H1 (cell line): ENCODE measurements at places on chromosomes 12 and 14.

DNA sequence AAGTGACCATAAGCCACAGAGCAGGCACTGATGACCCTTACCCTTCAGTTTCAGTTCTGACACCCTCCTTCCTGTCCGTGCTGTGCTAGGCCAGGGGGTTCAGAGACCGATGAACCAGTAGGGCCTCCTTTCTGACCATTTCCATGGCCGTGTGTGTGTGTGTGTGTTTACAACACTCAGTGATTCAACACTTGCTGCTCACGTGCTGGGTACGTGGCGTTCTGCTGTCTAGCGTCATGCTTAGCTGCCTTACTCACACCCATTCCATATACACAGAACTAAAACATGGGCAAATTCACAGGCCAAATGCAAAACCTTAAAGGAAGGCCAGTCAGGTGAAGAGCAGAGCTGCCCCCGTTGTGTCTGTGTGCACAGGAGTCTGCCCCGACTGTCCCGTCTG is 67.5 kb downstream of the DNAH10 start:
- H3K4me3 ChIP-seq = no peak overlapping the region
- H3K27me3 ChIP-seq = no peaks in the 10 kb centered on the region
- no peak for DNase-seq
- H3K27ac ChIP-seq = no peak overlapping the region
- no peaks in the 10 kb centered on the region for H3K36me3 ChIP-seq

DNA sequence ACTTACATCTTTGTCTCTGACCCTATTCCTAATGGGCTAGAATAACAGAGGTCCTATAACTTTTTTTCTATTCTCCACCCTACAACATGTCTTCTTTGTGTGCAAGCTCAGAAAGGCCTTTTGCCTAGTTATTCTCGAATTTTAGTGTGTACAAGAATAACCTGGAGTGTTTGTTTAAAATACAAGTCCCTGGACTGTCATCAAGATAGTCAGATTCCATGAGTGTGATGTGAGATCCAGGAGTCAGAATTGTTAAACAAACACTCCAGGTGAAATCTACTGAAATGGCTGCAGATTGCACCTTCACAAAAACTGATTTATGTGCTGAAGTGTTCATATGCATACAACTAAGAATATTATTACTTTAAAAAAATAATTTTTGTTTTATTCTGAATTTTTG is 114.4 kb upstream of the DIO2 start:
- no peak overlapping the region for H3K4me3 ChIP-seq
- no peaks in the 10 kb centered on the region for H3K36me3 ChIP-seq
- DNase-seq = no peak
- H3K27me3 ChIP-seq = no peaks in the 10 kb centered on the region
- H3K4me1 ChIP-seq = no peaks in the 10 kb centered on the region

- H3K27ac ChIP-seq = no peak overlapping the region
- no peaks in the 10 kb centered on the region for H3K36me3 ChIP-seq
- no peaks in the 10 kb centered on the region for H3K27me3 ChIP-seq
These were observed 44.9 kb downstream of the ATP2B1 start for GRCh38 chr12:89663577-89664357.

- H3K36me3 ChIP-seq = no peaks in the 10 kb centered on the region
- DNase-seq = no peak
- no peaks in the 10 kb centered on the region for H3K27me3 ChIP-seq
- H3K4me1 ChIP-seq = no peaks in the 10 kb centered on the region
These were observed 222.9 kb upstream of the DDHD1 start for GRCh38 chr14:53376064-53376463.

- no peak for DNase-seq
- 0 out of 2 replicates have a peak, but pooled peaks cover 2% of the 10 kb centered on the region for H3K27me3 ChIP-seq
- no peaks in the 10 kb centered on the region for H3K36me3 ChIP-seq
- no peak overlapping the region for H3K4me3 ChIP-seq
- H3K4me1 ChIP-seq = no peaks in the 10 kb centered on the region
- no peak overlapping the region for H3K27ac ChIP-seq
These were observed 254.4 kb upstream of the DIO2 start for GRCh38 chr14:80465546-80466220.

GRCh38 chr12:132685400-132685799 is 1.7 kb downstream of the POLE start:
- H3K36me3 ChIP-seq = no peaks in the 10 kb centered on the region
- H3K4me3 ChIP-seq = peak overlapping the region; percentile 88
- H3K27ac ChIP-seq = no peak overlapping the region
- no peak for DNase-seq

- DNase-seq = no peak
- no peaks in the 10 kb centered on the region for H3K27me3 ChIP-seq
- no peak overlapping the region for H3K27ac ChIP-seq
- no peak overlapping the region for H3K4me3 ChIP-seq
- H3K36me3 ChIP-seq = no peaks in the 10 kb centered on the region
These were observed 36.4 kb downstream of the CCDC91 start for GRCh38 chr12:28226705-28227104.

DNA sequence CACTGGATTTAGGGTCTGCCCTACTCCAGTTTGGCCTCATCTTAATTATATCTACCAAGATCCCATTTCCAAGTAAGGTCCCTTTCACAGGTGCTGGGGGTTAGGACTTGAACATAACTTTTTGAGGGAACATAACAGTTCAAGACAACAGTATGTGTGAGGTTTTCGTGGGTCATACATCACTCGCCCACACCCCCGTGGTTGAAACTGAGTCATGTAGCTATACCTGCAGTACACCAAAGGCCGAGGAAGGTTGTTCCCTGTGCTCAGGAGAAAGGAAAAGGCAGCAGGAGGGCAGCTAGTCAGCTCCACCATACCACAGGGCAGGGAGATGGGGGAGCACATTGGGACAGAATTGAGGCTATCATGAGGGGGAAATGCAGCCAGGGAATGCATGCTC is 167.0 kb downstream of the PPM1H start:
- peaks cover 5% of the 10 kb centered on the region for H3K4me1 ChIP-seq
- DNase-seq = no peak
- H3K36me3 ChIP-seq = no peaks in the 10 kb centered on the region
- no peak overlapping the region for H3K27ac ChIP-seq
- no peaks in the 10 kb centered on the region for H3K27me3 ChIP-seq

DNA sequence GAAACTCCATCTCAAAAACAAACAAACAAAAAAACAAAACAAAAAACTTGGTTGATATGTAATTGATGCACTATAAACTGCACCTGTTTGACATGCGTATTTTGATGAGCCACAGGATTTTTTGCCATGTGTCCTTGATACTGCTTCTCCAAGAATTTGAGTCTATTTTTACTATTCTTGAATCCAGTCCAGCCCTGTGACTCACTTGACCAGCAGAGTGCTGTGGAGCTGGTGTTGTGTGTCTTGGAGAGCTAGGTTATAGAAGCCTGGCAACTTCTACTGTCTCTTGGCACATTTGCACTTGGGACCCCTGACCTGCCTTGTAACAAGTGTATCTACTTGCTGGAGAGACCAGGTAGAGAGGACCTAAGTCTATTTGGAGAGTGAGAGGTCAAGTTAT is 52.0 kb downstream of the KLRG1 start:
- no peak overlapping the region for H3K4me3 ChIP-seq
- H3K4me1 ChIP-seq = no peaks in the 10 kb centered on the region
- H3K27me3 ChIP-seq = no peaks in the 10 kb centered on the region
- H3K36me3 ChIP-seq = no peaks in the 10 kb centered on the region
- no peak for DNase-seq

DNA sequence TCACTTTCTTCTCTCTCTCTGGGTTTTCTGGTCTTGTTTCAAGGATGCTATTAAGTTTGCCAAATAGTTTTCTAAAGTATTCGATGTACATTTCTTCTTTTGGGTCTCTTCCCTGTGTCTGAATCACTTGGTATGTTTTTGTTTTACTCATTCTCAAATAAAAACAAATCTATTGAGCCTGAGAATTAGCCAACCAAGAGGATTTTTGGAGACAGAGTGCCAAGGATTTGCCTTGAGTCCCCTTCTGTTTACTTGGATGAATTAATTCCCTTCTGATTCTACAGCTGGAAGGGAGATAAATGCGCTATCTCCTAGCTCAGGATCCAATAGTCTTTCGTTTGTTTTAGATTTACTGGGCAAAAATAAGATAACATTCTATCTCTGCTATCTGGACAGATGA is 255.5 kb downstream of the SYT10 start:
- no peak overlapping the region for H3K27ac ChIP-seq
- H3K4me3 ChIP-seq = no peak overlapping the region
- H3K36me3 ChIP-seq = no peaks in the 10 kb centered on the region
- no peak for DNase-seq
- H3K27me3 ChIP-seq = no peaks in the 10 kb centered on the region

DNA sequence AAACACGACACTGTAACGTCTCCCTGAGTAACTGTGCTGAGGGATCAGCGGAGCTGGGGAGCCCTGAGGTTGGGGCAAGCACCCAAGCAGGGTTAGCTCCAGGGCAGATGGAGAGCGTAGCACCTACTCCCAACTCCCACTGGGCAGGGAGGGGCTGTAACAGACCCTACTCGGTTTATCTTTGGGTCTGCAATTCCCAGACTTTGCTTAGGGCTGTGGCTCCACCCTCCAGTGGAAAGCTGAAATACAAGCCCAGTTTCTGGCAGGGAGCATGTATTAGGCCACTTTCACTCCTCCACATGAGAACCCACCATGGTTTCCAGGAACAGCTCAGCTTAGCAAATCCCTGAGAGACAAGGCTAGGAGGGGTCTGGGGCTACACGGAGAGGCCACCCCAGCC is 17.3 kb upstream of the TC2N start:
- no peak for DNase-seq
- no peaks in the 10 kb centered on the region for H3K27me3 ChIP-seq
- no peaks in the 10 kb centered on the region for H3K4me1 ChIP-seq
- H3K36me3 ChIP-seq = no peaks in the 10 kb centered on the region
- H3K4me3 ChIP-seq = no peak overlapping the region

DNA sequence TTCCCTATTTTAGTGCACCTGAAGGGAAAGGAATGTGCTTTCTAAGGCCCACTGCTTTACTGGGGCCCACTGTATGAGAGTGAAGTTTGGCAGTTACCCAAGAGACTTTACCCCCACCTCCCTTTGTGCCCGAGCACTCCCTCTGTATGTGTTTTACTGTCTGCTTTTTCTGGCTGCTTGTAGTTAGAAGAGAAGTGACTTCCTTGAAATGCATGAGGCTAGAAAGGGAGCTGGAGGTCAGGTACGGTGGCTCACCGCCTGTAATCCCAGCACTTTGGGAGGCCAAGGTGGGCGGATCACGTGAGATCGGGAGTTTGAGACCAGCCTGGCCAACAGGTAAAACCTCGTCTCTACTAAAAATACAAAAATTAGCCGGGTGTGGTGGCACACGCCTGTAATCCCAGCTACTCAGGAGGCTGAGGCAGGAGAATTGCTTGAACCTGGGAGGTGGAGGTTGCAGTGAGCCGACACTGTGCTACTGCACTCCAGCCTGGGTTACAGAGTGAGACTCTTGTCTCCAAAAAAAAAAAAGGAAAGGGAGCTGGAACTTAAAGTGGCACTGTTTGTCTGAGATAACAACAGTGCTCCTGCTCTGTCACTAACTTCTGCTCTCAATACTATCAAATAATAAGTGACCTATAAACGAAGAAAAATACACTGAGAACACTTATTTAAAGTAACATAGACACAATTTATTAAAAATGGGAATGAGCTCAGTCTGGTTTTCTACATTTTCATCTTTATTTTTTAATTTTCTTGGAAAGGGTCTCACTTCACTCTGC is 5.8 kb downstream of the TRIP11 start:
- peaks cover 2% of the 10 kb centered on the region for H3K4me1 ChIP-seq
- no peaks in the 10 kb centered on the region for H3K27me3 ChIP-seq
- H3K4me3 ChIP-seq = no peak overlapping the region
- no peaks in the 10 kb centered on the region for H3K36me3 ChIP-seq
- no peak overlapping the region for H3K27ac ChIP-seq

DNA sequence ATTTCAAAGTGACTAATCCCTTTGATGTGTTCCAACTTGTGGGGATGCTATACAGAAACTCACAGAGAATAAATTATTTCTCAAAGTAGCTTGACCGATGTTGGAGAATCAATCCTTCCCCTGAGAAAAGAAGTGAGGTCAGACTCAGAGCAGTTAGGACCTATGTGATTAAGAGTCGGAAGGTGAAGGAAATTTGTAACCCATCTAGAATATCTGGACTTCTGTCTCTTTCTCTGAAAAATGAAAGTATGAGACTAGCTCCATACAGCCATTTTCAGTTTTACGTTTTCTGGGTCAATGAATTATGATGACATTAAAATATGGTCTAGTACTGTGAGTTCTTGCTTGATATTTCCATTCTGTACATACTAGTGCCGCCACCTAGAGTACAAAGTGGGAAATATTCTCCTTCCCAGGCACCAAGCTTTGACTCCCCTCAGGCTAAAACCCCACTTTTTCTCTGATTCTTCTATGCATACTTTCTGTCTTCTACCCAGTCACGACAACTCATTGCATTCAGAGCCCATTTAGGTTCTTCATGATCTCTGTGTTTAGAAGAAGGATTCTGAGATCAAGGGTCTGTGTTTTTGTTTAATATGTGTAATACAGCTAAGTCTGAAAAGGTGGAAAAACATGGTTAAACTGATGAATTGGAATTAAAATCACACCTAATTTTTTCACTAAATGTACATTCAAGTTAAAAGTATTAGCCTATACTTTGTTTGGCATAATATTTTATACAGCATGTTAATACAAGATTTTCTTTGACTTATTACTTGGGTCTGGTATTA is 6.9 kb upstream of the NTS start:
- no peak overlapping the region for H3K4me3 ChIP-seq
- peaks cover 2% of the 10 kb centered on the region; the same call in 1 of the 2 replicates for H3K4me1 ChIP-seq
- H3K27me3 ChIP-seq = no peaks in the 10 kb centered on the region
- no peak overlapping the region for H3K27ac ChIP-seq

DNA sequence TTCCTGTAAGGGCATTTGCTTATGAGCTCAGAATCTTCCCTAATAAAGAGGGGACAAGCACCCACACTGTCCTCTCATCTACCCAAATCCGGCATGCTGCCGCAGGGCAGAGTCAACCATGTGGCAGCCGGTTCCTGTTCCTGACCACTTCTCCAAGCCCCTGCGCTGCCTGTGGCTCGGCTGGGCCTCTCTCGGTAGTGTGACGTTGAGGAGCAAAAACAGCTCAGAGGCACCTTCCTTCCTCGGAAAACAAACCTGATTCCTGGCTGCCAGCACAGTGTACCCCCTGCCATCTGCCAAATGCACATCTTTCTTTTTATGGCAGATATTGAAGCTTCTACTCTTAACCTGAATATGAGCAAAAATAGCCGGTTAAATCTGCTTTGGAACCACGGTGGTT is 50.5 kb downstream of the CFAP251 start:
- H3K4me1 ChIP-seq = no peaks in the 10 kb centered on the region
- no peaks in the 10 kb centered on the region for H3K36me3 ChIP-seq
- H3K4me3 ChIP-seq = no peak overlapping the region
